Neural progenitor cell (in vitro differentiated cells): ENCODE measurements at places on chromosomes 12 and 14. TPM values are rescaled to one million over a fixed set of nuclear protein-coding genes. Genes with fewer than 3 reads are reported as not detected.

The AMDHD1 gene
- 1.1 and 2.2 TPM in 2 replicates for total RNA-seq

The FZD10 gene
- 0.11 and 0.81 TPM in 2 replicates for total RNA-seq

The CMAS gene
- 32.5 and 38.2 TPM in 2 replicates for total RNA-seq

The KRT72 gene
- not detected in 2 replicates for total RNA-seq

The SLC2A14 gene
- total RNA-seq: 0.46 and 0.49 TPM in 2 replicates

DNA sequence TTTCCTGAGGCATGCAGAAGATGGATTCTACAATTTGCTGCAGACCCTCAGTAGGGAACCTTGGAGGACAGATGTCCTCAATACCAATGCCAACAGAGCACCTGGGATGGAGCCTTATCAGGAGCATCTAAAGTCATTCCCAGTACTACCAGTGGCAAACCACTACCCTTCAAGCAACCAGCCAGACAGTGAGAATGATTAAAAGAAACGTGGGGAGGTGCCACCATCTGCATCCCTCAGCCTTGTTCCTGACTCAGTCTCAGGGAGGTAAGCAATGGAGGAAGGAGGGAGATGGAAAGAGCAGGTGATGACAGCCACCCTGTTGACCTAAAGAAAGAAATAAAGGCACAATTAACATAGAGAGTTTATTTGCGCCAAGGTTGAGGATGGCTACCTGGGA is 175.2 kb upstream of the GRIN2B start:
- DNase-seq: no peak

GRCh38 chr12:123671876-123672275 is 963 bp downstream of the TCTN2 start:
- peak; percentile 5 for DNase-seq

DNA sequence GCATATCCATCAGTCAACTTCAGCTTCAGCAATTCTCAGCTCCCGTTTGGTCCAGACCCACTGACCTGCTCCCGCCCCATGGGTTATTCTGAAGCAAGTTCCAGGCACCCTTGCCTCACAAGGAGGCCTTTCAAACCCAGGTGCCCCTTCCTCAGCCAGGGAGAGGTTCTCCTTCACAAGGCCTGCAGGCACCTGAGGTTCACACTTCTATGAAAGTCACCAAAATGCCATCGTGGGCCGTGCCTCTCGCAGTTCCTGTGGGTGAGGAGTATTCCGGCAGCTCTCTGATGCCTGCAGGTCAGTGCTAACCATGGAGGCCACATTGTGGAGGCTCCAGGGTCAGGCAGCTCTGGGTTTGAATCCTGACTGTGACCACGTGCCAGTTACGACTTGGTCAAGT is 40.2 kb upstream of the BCL7A start:
- no peak for DNase-seq

- DNase-seq: no peak
Observed at GRCh38 chr12:94286583-94287244, 138.3 kb downstream of the PLXNC1 start.
